A673 (cell line): ENCODE measurements at places on chromosomes 1 and 21. TPM values are rescaled to one million over a fixed set of nuclear protein-coding genes. Genes with fewer than 3 reads are reported as not detected.

DNA sequence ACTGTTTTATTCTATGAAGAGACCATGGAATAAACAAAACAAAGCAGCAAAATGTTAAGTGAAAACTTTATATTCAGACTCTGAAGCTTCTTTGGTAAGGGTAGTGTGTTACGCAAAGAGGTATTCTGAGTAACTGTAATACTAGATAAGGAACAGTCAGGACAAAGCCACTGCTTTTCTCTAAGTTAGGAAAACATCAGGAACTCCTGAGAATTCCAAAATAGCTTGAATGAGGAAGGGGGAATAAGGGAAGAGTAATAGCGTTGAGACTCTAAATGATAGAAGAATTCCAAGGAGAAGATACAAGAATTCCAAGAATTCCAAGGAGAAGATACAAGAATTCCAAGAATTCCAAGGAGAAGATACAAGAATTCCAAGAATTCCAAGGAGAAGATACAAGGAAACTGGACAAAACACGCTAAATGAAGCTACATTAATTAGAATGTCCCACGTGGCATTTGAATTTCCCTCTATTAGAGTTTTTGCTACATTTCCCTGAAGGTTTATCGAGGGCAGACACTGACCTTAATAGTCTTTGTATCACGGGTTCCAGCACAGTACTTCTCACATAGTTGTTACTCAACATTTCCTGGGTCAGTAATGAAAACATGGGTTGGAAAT is 71.5 kb downstream of the SMYD3 start:
- H3K4me3 ChIP-seq = no peak overlapping the region
- H3K27me3 ChIP-seq = no peaks in the 10 kb centered on the region
- peaks cover 11% of the 10 kb centered on the region for H3K4me1 ChIP-seq
- no peak overlapping the region for H3K27ac ChIP-seq
- H3K36me3 ChIP-seq = no peaks in the 10 kb centered on the region

LPAR3 gene
- total RNA-seq = 0.13 TPM in 1 of 2 replicates, not detected in the other

GRCh38 chr21:39675993-39676661 is 63.4 kb downstream of the B3GALT5 start:
- DNase-seq = no peak
- H3K27ac ChIP-seq = no peak overlapping the region
- H3K36me3 ChIP-seq = no peaks in the 10 kb centered on the region

DNA sequence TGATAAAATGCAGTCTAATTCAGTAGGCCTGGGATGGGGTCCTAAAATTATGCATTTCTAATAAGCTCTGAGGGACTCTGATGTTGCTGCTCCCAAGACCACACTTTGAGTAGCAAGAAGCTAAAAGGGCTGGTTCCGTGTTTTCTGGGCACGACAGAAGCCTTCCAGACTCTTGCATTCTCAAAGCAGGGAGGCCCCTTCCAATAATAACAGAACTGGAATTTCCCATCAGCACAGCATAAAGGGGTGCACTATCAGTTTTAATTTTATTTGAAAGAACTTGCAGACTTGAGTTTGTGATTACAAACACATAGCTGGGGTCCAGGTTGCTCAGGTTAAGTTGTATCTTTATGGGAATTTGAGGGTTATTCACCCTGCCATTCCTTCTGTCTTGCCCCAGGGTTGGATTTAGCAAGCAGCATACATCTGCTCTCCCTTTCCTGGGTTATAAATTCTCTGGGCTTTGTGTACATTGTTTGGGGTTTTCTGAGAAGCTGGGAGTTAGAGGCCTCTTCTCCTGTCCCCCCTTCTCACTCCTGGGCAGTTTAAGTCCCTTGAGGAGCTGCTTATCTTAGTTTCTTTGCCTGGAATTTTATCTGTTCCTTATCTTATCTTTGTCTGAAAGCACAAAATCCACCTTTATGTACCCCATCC is 94.2 kb upstream of the SLC2A1 start:
- no peaks in the 10 kb centered on the region for H3K36me3 ChIP-seq
- H3K4me1 ChIP-seq = peaks cover 11% of the 10 kb centered on the region

SGIP1 gene
- total RNA-seq = 1.4 and 1.6 TPM in 2 replicates

S100A13 gene
- 11.0 and 18.0 TPM in 2 replicates for total RNA-seq

GRCh38 chr1:13224480-13225060 is 1.4 kb downstream of the PRAMEF18 start:
- H3K4me1 ChIP-seq = no peaks in the 10 kb centered on the region
- no peaks in the 10 kb centered on the region for H3K36me3 ChIP-seq
